ENCODE measurements at places on chromosomes 4 and X.
A peak's percentile ranks its signal among the peaks of the same experiment; 100 is the strongest.

DNA sequence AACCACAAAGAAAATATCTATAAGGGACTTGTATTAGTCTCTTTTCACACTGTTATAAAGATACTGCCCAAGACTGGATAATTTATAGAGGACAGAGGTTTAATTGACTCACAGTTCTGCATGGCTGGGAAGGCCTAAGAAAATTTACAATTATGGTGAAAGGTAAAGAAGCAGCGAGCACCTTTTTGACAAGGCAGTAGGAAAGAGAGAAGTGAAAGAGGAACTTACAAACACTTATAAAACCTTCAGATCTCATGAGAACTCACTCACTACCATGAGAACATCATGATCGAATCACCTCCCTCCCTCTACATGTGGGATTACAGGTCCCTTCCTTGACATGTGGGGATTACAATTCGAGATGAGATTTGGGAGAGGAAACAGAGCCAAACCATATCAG lies 856.0 kb downstream of the TRAM1L1 start:
- H3K27ac ChIP-seq = no peak overlapping the region
- no peak overlapping the region for H3K4me3 ChIP-seq
- no peaks in the 10 kb centered on the region for H3K4me1 ChIP-seq
- H3K27me3 ChIP-seq = no peaks in the 10 kb centered on the region
- H3K36me3 ChIP-seq = no peaks in the 10 kb centered on the region
- no peak for DNase-seq

DNA sequence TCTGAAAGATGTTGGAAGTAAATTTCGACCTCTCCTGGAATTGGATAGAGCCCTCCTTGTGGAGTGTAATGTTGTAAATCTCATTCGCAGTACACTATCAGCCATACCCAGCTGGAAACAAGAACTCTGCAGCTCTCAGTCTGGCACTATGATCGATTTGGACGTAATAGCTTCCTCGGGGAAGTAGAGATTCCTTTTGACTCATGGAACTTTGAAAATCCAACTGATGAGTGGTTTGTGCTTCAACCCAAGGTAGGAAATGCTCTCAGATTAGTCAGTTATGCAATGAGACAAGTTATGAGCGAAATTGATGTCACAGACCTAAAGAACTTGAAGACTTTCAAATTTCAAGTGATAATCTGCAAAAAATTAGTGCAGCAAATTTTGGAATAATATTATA lies 103.9 kb downstream of the SYTL5 start:
- DNase-seq = no peak
- H3K36me3 ChIP-seq = no peaks in the 10 kb centered on the region
- H3K4me3 ChIP-seq = no peak overlapping the region
- H3K27me3 ChIP-seq = peaks cover 3% of the 10 kb centered on the region
- no peak overlapping the region for H3K27ac ChIP-seq

DNA sequence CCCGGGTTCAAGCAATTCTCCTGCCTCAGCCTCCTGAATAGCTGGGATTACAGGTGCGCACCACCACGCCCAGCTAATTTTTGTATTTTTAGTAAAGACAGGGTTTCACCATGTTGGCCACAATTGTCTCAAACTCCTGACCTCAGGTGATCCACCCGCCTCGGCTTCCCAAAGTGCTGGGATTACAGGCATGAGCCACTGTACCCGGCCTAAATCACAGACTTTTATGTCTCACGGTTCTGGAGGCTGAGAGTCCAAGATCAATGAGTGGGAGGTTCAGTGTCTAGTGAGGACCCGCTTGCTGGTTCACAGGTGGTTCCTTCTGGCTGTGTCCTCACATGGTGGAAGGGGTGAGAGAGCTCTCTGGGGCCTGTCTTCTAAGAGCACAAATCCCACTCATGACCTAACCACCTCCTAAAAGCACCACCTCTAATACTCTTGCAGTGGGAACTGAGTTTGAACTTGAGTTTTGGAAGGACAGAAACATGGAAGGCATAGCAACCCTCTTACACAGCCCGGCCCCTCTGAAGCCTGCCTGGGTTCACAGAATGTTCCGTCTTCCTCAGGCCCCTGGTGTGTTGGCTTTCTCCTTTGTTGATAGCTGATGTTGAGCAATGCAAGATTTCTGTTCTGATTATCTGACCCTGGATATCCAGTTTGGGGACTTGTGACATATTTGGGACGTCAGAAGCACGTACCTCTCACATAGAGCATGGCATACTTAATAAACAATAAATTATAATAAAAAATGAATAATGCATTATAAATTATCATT lies 1.9 kb upstream of the AKAP17A start:
- peak; percentile 41 for DNase-seq
- no peaks in the 10 kb centered on the region for H3K27me3 ChIP-seq
- H3K27ac ChIP-seq = peak overlapping the region; percentile 20

GRCh38 chr4:21413807-21414370 lies 534.7 kb downstream of the KCNIP4 start:
- no peak overlapping the region for H3K4me3 ChIP-seq
- no peaks in the 10 kb centered on the region for H3K27me3 ChIP-seq
- no peaks in the 10 kb centered on the region for H3K4me1 ChIP-seq
- H3K36me3 ChIP-seq = no peaks in the 10 kb centered on the region
- DNase-seq = no peak
- H3K27ac ChIP-seq = no peak overlapping the region

DNA sequence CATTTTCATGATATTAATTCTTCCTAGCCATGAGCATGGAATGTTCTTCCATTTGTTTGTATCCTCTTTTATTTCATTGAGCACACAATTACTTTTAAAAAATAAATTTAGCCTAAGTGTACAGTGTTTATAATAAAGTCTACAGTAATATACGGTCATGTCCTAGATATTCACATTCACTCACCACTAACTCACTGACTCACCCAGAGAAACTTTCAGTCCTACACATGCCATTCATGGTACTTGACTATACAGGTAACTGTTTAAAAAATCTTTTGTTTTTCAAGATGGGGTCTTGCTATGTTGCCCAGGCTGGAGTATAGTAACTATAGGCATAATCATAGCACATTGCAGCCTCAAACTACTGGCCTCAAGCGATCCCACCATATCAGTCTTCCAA lies 348.1 kb downstream of the RAPGEF2 start:
- H3K4me3 ChIP-seq = no peak overlapping the region
- no peaks in the 10 kb centered on the region for H3K36me3 ChIP-seq
- H3K4me1 ChIP-seq = peaks cover 1% of the 10 kb centered on the region
- H3K27ac ChIP-seq = no peak overlapping the region

GRCh38 chr4:137070614-137071013 lies 461.7 kb downstream of the PCDH18 start:
- H3K27ac ChIP-seq = no peak overlapping the region
- no peak overlapping the region for H3K4me3 ChIP-seq
- H3K4me1 ChIP-seq = no peaks in the 10 kb centered on the region

DNA sequence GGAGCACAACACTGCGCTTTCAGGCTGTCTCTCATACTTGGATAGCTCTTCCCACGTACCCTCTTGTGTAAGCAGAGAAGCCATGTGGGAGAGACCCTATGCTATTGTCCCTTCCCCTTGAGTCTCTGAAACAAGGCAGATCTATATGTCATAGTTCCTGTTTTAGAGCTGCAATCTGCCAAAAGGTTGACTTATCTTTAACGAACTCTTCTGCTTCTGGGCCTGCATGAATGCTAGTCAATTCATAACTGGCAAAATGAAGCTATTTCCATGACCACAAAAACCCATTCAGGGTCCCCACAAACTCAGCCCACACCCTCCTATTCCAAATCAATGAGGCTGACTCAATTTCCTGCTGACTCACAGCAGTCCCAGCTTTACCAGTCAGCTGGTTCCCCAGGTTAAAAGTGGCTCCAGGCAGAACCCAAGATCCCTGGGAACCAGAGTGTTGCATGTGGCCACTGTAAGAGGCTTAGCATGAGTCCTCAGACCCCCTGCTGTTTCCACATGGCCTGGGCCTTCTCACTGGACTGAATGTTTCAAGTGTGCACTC lies 25.3 kb upstream of the SOD3 start:
- no peaks in the 10 kb centered on the region for H3K36me3 ChIP-seq
- no peaks in the 10 kb centered on the region for H3K27me3 ChIP-seq
- H3K4me1 ChIP-seq = peaks cover 12% of the 10 kb centered on the region
- H3K4me3 ChIP-seq = no peak overlapping the region

- H3K27me3 ChIP-seq = no peaks in the 10 kb centered on the region
- H3K4me3 ChIP-seq = no peak overlapping the region
- no peaks in the 10 kb centered on the region for H3K36me3 ChIP-seq
Measured at GRCh38 chr4:149638073-149638472, 177.6 kb downstream of the IQCM start.

DNA sequence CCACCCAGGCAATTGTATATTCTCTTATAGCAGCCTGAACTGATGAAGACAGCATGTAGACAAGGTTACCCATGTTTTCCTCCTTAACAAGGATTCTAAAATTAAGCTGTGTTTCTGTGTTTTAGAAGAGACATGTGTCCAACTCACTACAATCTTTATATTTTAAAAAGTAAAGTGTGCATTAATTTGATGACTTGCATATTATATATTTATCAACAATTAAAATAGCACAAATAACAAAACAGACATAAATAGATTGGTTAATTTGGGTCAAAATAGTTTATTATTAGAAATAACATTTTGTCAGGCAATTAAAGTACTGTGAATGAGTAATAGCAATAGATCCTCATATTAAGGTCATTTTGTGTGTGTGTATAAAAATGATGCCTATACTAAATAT lies 357.1 kb downstream of the PDGFC start:
- no peaks in the 10 kb centered on the region for H3K4me1 ChIP-seq
- no peak overlapping the region for H3K4me3 ChIP-seq
- no peaks in the 10 kb centered on the region for H3K36me3 ChIP-seq
- no peaks in the 10 kb centered on the region for H3K27me3 ChIP-seq
- no peak for DNase-seq
- H3K27ac ChIP-seq = no peak overlapping the region

DNA sequence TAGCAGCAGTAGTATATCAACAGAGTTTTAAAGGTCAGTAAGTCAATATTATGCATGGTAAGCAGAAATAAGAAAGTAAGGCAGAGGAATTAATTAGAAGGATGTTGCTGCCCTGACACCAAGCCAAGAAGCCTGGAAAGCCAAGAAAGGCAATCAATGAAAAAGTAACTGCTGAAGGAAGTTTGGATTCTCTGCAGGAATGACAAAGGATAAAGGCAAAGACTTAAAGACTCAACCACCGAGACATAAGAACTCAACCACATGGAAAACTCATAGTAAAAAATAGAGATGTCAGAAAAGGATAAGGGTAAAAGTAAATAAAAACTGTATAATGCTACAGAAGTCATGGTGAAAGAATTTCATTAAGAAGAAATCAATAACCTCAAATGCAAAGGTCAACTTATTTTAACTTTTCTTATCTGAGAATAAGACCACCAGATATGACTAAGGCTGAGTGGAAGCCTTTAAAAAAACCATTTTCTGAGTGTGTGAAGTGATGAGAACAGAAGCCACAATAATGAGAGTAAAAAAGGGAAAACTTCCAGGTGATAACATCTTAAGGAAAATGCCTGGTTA lies 55.2 kb downstream of the NEK1 start:
- peaks cover 37% of the 10 kb centered on the region for H3K36me3 ChIP-seq
- no peaks in the 10 kb centered on the region for H3K4me1 ChIP-seq
- no peak for DNase-seq

GRCh38 chrX:44105228-44105913 lies 132.2 kb upstream of the NDP start:
- no peak for DNase-seq
- no peaks in the 10 kb centered on the region for H3K27me3 ChIP-seq
- no peaks in the 10 kb centered on the region for H3K4me1 ChIP-seq
- H3K4me3 ChIP-seq = no peak overlapping the region
- no peaks in the 10 kb centered on the region for H3K36me3 ChIP-seq

- DNase-seq = no peak
- no peak overlapping the region for H3K4me3 ChIP-seq
- H3K27me3 ChIP-seq = no peaks in the 10 kb centered on the region
- H3K36me3 ChIP-seq = no peaks in the 10 kb centered on the region
Measured at GRCh38 chr4:72768364-72768763, 199.3 kb upstream of the ADAMTS3 start.

GRCh38 chrX:67610282-67610681 lies 66.5 kb downstream of the AR start:
- no peak overlapping the region for H3K27ac ChIP-seq
- no peaks in the 10 kb centered on the region for H3K4me1 ChIP-seq
- H3K4me3 ChIP-seq = no peak overlapping the region

DNA sequence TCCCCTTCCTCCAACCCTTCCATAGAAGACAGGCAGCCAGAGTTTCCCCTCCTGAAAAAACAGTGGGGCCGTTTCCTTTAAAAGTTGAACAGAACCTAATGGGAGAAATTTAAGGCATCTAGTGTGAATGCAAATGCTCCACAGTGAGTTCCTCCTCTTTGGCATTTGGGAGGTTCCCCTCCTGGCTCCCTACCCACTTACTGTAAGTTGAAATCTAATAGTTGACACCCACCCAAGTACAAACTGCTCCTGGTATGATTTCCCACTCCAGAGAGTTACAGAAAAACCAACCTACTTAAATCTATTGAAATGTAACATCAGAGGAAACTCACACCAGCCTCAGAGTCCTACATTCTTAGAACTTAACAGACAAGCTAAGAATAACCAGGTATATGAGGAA lies 17.6 kb downstream of the ENPEP start:
- DNase-seq = no peak
- H3K4me1 ChIP-seq = no peaks in the 10 kb centered on the region
- H3K4me3 ChIP-seq = no peak overlapping the region

DNA sequence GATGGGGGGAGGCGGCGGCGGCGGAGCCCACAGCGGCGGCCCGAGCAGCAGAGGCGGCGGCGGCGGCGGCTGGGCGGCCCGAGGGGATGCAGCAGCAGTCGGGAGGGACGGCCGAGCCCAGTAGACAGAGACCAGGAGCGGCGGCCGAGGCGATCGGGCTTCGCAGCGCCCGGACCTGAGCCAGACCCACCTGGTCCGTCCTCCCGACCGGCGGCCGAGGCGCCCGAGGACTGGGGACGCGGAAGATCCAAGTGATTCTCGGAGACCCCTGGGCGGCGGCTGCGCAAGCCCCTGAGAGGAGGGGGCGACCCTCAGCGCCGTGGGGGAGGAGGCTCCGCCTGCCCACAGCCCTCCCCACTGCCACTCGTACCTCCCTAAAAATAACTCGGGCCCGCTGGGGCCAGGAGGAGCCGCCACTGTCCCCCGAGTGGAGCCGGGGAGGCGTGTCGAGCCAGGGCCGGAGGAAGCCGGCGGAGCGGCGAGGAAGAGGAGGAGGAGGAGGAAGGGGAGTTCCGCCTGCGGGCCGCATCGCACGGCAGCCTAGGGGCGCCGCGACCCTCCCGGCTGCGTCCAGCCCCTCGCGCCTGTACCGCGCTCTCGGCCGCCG lies 608 bp downstream of the RAPGEF2 start:
- DNase-seq = peak; percentile 62
- H3K27ac ChIP-seq = peak overlapping the region; percentile 38
- H3K4me1 ChIP-seq = peaks cover 48% of the 10 kb centered on the region
- peaks cover 6% of the 10 kb centered on the region for H3K27me3 ChIP-seq
- no peaks in the 10 kb centered on the region for H3K36me3 ChIP-seq
- H3K4me3 ChIP-seq = peak overlapping the region; percentile 55

GRCh38 chr4:37588150-37588549 lies 98.0 kb downstream of the RELL1 start:
- no peak for DNase-seq
- peaks cover 5% of the 10 kb centered on the region for H3K27me3 ChIP-seq
- peaks cover 5% of the 10 kb centered on the region for H3K4me1 ChIP-seq
- no peak overlapping the region for H3K4me3 ChIP-seq
- peaks cover 16% of the 10 kb centered on the region for H3K36me3 ChIP-seq
